NCI-H2081 treated with DMSO at 0.1 percent for 48 hours (cell line): ENCODE measurements at places on chromosomes 1 and 21.

- no peak for DNase-seq
These were observed 46.6 kb downstream of the NEK7 start for GRCh38 chr1:198203434-198203833.

- DNase-seq: no peak
These were observed 14.0 kb downstream of the ATP5PO start for GRCh38 chr21:33901412-33902288.

- DNase-seq: no peak
These were observed 3.7 kb downstream of the KNCN start for GRCh38 chr1:46547481-46548383.

DNA sequence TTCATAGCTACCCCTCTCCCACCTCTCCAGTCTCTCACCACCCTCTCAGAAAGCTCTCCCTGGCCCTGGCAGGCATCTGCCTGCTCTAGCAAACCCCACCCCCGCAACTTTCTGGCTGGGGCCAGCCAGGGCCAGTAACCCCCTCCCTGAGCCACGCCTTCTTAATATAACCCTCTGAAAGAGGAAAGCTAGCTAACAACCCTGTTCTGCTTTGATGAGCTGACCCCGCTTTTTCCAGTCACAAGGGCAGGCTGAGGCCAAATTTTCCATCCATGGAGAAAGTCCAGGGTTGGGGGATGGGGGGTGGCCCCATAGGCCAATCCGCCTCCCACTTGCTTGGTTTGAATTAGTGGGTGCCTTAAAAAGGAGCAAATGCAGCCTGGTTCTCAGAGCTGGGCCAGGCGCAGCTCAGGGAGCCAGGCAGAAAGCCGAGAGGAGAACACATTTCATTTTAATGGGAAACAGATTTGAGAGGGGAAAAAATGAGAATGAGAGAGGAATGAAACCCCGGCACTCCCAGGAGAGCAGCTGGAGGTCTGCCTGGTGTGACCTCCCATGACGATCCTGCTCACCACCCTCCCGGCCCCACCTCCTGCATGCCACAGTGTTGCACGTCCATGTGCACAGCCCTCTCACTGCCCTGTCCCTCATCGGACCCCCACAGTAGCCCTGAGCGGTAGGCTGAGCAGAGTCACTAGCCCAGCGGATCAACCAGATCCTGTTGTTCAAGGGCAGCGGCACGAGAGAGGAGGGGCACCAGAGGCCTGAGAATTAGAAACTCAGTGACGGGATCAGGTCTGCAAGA is 62.3 kb downstream of the OPTC start:
- DNase-seq: no peak

GRCh38 chr21:32336711-32337110 is 38.1 kb downstream of the MRAP start:
- no peak for DNase-seq

- no peak for DNase-seq
These were observed at the start of gene HCRTR1 for GRCh38 chr1:31617218-31617915. HCRTR1 (plus strand) TSS chr1:31617689; CDS start chr1:31619193, 1,504 bp downstream.

GRCh38 chr1:221706876-221707582 is 34.9 kb downstream of the DUSP10 start:
- DNase-seq: no peak

- DNase-seq: no peak
These were observed 19.0 kb upstream of the SUMO3 start for GRCh38 chr21:44836666-44837471.

GRCh38 chr1:2233468-2233867 is 5.3 kb downstream of the SKI start:
- DNase-seq: no peak

GRCh38 chr1:14113841-14114567 is 414.0 kb downstream of the PRDM2 start:
- DNase-seq: no peak

- DNase-seq: peak; percentile 2
These were observed 1.3 kb downstream of the PIGV start for GRCh38 chr1:26788836-26789611.

GRCh38 chr21:36698385-36698980 is 432 bp upstream of the SIM2 start:
- DNase-seq: no peak
